Ureter (tissue), 1 donor: ENCODE measurements at places on chromosomes 4 and X. TPM values are rescaled to one million over a fixed set of nuclear protein-coding genes. Genes with fewer than 3 reads are reported as not detected.

CFI gene
- 21.3 TPM for total RNA-seq

IRS4 gene
- 0.96 TPM for total RNA-seq

RGN gene
- 7.0 TPM for total RNA-seq

GLUD2 gene
- total RNA-seq: 2.5 TPM

ARX gene
- total RNA-seq: not detected

PAGE1 gene
- not detected for total RNA-seq

NPY1R gene
- 4.5 TPM for total RNA-seq

METAP1 gene
- 96.5 TPM for total RNA-seq

AFP gene
- total RNA-seq: not detected

CXorf65 gene
- not detected for total RNA-seq

KDR gene
- 27.4 TPM for total RNA-seq

TCEANC gene
- 3.4 TPM for total RNA-seq

ART3 gene
- not detected for total RNA-seq

ESX1 gene
- not detected for total RNA-seq

MORC4 gene
- 19.7 TPM for total RNA-seq

NAA11 gene
- not detected for total RNA-seq

HSD17B13 gene
- total RNA-seq: 0.31 TPM

UGT2B10 gene
- total RNA-seq: not detected

HMGN5 gene
- 4.6 TPM for total RNA-seq

ARSD gene
- total RNA-seq: 110 TPM

TAF7L gene
- total RNA-seq: 0.18 TPM

SMIM10 gene
- 8.4 TPM for total RNA-seq

ATP8A1 gene
- 12.5 TPM for total RNA-seq

EFHC2 gene
- total RNA-seq: 2.3 TPM

ALAS2 gene
- 0.60 TPM for total RNA-seq
